ENCODE measurements at places on chromosomes 1 and 21. TPM values are rescaled to one million over a fixed set of nuclear protein-coding genes. Genes with fewer than 3 reads are reported as not detected.

S100A1 gene
- polyA plus RNA-seq, result 21.8 TPM

ADORA1 gene
- 6.4 TPM for polyA plus RNA-seq

CHI3L1 gene
- polyA plus RNA-seq, result 12.9 TPM

PTGFR gene
- 0.35 TPM for polyA plus RNA-seq

LDLRAD1 gene
- polyA plus RNA-seq, result not detected

CTSE gene
- polyA plus RNA-seq, result 0.19 TPM

ARMH1 gene
- 2.9 TPM for polyA plus RNA-seq

TMPRSS15 gene
- 0.20 TPM for polyA plus RNA-seq

DNA sequence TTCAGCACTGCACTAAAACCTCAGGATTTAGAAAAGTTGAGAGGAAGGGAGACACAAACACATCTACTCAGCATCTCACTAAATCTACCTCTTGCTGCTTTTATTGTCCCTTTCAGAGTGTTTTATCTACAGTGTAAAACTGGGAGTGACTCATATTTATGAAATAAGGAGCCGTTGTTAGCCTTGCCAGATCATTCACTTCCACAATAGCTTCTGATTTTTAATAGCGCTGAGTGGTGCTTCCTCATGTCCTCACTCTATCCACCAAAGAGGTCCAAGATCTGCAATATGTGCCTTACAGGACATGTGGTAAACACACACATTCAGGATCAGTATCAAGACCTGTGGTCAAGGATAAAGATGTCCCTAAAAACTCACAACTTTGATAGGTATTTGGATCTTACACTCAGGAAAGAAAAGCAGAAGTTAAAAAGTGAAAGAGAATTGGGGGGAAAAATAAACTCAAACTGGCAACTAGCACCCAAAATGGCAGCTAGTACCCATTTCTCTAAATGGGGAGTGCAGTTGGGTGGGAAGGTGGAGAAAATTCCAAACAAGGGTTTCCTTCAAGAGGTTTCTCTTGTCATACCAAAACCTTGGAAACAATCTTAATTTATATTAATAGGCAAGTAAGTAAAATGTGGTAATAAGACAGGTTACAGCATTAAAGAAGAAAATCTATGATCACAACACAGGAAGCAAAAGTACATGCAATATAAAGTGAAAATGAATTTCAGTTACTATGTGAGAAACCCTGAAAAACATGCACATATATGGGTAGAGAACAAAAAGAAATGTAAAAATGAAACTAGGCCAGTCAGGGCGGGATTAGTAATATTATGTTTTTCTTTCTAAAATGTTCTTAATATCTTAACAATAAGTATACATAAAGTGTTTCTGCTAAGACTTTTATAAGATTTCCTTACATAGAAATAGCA is 15.9 kb downstream of the DUSP10 start:
- DNase-seq, result no peak

DNA sequence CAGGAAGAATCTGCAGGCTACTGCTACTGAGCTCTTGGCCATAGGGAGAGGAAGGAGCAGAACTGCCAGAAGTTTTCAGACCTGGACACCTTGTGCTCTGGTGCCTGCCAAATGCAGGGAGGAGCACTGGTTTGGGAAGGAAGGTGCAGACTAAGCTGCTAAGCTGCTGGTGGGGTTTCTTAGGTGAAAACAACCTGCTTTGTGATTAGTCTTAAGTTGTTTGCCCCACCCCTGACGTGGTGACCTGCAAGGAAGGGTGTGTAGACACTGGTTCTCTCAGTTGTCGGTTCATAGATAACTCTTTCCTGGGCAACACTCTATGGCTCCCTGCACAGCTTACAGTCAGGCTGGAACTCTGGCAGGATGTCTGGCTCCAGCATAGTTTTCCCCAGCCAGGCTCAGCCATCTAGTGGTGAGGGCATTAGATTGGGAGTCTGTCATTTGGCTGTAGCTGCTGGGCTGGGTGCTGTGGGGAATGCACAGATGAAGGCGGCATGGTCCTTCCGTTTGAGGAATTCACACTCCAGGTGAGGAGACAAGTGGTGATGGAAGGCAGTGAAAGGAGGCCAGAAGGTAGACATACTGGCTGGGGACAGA is 10.3 kb upstream of the S100A10 start:
- DNase-seq, result no peak

DNA sequence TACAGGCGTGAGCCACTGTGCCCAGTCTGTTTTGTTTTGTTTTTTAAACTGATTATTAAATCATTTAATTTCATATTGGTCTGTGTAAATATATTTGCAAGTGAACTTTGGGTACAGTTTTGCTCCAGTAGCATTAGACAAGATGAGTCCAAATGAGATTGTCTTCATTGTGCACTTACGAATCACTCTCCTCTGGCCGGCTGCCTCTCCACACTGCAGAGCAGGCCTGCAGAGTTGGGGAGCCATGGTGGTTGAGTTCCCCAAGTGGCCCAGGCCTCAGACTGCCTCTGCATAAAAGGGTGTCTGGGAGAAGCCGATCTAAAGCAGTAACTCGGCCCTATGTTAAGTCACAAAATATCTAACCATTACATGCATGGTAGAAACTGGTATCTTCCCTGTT is 74.8 kb downstream of the ATP5PO start:
- DNase-seq, result no peak

- no peak for DNase-seq
Observed at GRCh38 chr1:156601892-156602291, 613 bp upstream of the GPATCH4 start.

GRCh38 chr1:211529453-211529852 is 37.5 kb upstream of the RD3 start:
- DNase-seq, result no peak

GRCh38 chr1:231808990-231809389 is 182.4 kb downstream of the DISC1 start:
- DNase-seq, result no peak

DNA sequence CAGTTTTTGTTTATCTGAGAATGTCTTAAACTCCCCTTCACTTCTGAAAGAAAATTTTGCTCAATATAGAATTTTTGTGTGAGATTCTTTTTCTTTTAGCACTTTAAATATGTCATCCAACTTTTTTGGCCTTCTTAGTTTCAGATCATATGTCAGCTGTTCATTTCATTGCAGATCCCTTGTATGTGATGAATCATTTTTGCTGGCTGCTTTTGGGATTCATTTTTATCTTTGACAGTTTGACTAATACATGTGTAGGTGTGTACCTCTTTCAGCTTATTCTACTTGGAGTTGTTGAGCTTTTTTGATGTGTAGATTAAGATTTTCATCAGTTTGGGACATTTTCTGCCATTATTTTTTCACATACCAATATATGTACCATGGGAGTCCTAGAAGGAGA is 156.8 kb downstream of the FASLG start:
- no peak for DNase-seq

DNA sequence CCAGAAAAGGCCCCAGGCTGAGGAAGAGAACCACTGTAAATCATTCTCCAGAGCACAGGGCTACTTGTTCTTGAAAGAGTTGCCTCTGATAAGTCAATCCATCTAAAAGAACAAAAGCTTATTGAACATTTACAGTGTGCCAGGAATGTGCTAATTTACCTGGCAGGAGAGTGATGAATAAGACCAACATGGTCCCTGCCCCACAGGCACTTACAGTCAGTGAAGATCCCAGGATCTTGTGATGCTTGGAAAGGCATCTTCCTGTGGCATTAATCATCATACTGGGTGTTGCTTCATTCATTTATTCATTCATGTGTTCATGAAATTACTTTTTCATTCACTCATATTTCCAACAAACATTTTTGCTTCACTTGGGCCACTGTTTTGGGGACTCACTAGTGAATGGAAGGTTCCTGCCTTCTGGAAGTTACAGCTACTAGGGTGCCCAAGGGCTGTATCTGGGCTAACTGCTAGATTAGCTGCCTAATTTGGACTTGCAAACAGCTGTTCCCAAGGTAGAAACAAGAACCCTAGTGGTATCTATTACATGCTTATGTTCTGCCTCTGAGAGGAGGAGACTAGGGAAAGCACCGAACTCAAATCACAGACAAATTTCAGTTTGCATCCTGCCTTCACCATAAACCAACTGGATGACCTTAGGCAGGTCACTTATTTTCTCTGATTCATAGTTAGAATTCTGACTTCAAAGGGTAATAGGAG is 133.5 kb downstream of the CLIC6 start:
- no peak for DNase-seq

DNA sequence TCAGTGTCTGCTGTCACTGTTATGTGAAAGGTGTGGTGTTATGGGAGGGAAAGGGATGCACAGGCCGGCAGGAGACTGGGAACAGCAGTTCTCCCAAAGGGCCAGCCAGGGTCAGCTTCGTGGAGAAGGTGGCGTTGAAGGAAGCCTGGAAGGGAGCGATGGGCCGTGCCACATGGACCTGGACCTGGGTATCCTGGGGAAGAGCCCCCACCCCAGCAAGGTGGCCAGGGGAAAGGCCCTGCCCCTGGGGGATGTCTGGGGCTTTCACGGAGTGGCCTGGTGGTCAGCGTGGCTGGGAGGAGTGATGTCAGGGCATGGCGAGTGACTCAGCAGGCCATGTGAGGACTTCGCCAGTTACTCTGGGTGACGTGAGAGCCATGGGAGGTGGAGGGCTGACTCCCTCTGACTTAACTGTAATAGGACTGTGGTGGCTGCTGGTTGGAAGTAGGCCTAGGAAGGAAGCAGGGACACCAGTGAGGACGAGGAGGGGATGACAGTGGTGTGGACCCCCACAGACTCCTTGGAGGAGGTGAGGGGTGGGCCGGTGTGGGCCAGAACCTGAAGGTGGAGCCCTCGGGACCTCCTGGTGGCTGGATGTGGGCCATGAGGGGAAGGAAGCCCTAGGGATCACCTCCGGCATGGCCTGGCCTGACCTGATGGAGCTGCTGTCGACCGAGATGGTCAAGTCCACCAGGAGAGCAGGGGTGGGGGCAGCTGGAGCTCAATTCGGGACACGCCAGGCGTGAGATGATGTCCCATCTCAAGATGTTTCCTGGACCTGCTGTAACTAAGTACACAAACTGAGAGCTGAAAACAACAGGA is 54.5 kb downstream of the BACE2 start:
- no peak for DNase-seq

GRCh38 chr1:77829851-77830250 is 50.4 kb downstream of the MIGA1 start:
- DNase-seq, result no peak

GRCh38 chr1:36377791-36378492 is 7.8 kb downstream of the STK40 start:
- DNase-seq, result no peak

- DNase-seq, result no peak
Observed at GRCh38 chr1:214251354-214251753, 29.6 kb upstream of the SMYD2 start.

Data from right renal cortex interstitium (tissue), 3 donors.